NCI-H524 treated with DMSO at 0.1 percent for 48 hours (cell line): ENCODE measurements at places on chromosomes 6 and 20.
A peak's percentile ranks its signal among the peaks of the same experiment; 100 is the strongest.

DNA sequence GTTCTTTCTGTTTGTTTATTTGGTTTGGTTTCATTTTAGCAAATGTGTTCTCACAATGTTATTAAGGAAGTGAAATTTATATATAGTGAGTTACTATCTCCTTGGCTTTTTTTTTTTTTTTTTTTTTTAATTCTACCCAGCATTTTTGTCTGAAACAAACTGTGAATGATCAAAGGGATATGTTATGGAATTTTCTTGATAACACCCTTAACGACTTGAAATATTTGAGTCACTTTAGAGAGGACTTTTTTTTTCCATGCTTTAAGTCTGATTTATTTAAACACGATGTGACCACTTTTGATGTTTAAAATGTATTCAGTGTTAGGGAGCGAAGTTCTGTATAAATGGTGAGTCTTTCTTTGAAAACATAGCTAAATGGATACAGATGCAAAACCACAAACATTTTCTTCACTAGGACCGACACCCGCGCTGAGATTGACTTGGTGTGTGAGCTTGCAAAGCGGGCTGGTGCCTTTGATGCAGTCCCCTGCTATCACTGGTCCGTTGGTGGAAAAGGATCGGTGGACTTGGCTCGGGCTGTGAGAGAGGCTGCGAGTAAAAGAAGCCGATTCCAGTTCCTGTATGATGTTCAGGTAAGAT is 149.7 kb downstream of the MTHFD1L start:
- no peak for DNase-seq

DNA sequence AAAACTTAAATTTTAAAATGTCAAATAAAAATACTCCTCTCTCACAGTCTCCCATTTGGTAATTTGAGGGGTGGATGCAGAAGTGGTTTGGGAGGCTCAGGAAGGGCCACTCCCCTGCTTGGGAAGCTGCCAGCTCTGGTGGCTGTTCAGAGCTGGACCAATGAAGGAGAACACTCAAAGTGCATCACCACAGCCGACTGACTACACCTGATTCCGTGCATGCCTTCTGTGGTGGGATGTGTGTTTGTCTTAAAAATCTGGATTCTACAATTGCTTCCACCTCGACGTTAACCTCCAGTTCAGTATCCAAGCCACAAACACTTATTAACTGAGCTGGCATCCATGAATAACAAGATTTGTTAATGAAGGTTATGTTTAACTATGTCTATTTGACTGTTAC is 137.3 kb downstream of the FOXC1 start:
- DNase-seq: no peak

GRCh38 chr20:62355516-62355877 is 11.6 kb downstream of the LAMA5 start:
- DNase-seq: no peak

DNA sequence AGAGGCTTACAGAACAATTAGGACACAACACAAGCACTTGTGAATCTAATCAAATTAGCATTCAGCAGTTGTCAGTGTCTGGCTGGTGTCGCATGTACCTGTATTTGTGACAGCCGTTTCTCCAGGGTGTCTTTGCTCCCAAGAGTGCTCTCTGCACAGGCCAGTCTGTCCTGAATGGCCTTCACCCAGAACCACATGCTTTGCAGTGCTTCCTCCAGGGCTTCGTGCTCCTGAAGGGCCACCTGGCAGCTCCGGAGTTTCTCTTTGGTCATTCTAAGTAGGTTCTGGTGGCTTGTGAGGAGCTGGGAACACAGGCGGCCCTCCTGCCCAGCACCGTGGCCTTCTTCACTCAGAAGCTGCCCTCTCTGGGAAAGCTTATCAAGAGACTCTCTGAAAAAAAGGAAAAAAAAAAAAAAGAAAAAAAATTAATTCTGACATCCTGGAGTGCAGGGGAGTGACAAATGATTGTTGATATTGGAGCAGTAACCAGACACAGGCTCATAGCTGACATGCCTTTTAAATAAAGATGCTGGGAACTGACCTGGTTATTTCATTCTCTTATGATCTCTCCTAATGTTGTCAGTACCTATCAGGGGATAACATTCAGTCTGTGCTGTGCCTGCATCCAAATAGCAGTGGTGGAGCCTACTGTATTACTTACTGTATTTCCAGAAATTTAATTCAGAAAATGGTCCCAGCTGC is 245.8 kb downstream of the SYNE1 start:
- DNase-seq: no peak

DNA sequence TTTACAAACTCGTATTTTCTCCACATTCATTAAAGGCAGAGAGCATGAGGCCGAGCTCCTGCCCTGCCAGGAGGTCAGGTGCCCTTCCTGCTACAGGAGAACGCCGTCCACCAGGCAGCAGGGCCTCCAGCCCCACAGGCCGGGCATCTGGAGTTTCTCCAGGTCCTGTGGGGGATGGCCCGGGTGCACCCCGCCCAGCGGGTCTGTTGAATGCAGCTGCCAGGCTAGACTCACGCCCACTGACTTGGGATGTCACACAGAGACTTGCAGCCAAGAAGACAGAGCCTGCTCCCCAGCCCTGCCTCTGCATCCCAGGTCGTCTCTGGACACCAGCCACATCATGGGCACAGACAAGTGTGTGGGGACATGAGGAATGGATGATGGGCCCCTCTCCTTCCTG is 376.4 kb downstream of the CDH4 start:
- no peak for DNase-seq

GRCh38 chr6:80214436-80215022 is 108.1 kb downstream of the BCKDHB start:
- DNase-seq: peak; percentile 19

DNA sequence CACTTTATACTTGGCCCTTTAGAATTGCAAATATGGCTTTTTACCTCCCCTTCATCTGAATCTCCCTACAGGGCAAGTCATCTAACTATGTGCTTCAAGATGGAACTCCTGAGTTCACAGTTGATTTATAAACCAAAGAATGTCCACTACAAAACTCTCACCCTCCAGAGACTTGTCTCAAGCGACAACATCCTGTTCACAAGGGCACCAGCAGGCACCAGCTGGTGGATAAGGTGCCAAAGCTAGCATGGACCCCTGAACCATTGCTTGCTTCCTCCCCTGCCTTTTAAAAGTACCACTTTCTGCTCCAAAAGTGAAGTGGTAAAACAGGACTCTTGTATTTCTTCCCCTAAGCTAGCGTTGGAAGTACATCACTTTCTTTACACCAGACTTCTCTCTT is 154.5 kb downstream of the LPA start:
- no peak for DNase-seq

DNA sequence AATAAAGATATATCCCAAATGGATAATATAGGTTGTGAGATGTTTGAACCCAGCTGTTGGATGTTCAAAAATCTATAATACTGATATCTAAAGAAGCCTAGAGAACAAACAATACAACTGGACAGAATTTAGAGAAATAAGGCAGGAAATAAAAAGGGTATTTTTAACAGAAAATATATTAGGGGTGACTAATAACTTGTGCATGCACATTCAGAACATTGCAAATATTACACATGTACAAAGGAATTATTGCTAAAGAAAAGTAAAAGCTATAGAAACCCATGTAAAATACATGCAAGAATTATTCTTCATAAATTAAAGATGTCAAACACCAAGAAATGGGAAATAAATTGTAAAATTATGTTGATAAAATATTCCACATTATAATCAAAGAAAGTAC is 32.7 kb upstream of the HCRTR2 start:
- no peak for DNase-seq

- peak; percentile 38 for DNase-seq
Measured at GRCh38 chr6:68880050-68880813, 245.2 kb downstream of the ADGRB3 start.

DNA sequence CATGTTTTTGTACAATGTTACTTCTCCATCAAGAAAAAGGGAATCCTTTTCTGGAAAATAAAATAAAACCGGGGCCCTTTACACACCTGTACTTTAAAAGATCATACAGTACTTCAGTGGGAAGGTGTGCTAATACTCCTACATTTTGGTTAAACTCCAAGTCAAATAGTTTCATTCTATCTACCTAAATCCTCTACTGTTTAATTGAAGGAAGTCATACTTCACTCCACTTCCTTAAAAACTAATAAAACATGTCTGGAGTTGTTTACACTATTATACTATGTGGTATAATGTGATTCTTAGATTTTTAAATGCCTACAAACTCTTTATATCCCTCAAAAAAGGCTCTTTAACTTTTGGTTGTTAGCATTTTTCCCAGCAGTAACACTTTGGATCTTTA is 18.6 kb upstream of the HBS1L start:
- no peak for DNase-seq

GRCh38 chr20:34675561-34675960 is 1.3 kb downstream of the PIGU start:
- DNase-seq: no peak

GRCh38 chr20:63446216-63447024 is 26.0 kb downstream of the KCNQ2 start:
- DNase-seq: no peak

DNA sequence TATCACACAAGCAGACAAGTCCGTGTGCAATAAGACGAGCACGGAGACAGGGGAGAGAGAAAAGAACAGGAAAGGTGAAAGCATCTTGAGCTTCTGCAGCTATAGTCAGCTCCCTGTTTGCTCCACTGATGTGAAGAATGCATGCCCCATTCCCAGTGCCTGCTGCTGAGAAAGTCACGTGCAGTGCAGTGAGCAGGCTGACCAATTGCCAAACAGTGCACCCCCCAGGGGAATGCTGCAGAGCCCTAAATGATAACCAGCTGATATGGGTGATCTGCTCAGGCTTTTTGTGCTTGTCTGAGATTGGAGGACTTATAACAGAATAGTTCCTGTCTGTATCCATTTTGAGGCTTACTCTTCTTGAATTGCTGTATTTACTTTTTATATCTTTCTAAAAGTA is 121.5 kb downstream of the PACRG start:
- DNase-seq: no peak

DNA sequence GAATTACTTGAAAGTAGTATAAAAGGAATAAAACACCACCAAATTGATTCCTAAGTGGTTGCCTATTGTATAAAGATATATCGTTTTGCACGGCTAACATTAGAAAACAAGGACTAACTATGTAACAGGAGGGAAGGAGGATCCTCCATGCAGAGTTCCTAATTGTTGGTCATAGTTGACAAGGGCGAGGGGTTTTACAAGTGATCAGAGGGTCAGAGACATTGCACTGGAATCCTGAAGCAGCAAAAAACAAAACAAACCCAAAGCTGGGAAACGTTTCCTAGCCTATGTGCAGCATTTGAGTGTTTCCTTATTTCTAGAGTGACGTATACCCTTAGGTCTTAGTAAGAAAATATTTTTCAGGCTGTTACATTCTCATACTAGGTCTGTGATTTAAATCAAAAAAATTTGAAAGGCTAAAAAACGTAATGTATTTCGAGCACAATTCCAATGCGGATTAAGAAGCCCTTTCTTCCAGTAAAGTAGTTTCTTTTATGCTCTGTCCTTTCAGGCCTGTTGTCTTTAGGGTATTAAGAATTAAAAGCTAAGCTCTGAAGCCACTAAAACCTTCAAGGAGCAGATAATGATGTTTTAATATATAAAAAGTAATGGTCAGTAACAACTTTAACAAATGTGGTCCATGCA is 373.8 kb upstream of the MMS22L start:
- DNase-seq: no peak

GRCh38 chr20:45290677-45291355 is 15.8 kb upstream of the RBPJL start:
- DNase-seq: no peak

GRCh38 chr20:44509762-44510161 is 12.1 kb downstream of the SERINC3 start:
- DNase-seq: no peak

- DNase-seq: no peak
Measured at GRCh38 chr6:105258816-105259215, 79.0 kb upstream of the POPDC3 start.

DNA sequence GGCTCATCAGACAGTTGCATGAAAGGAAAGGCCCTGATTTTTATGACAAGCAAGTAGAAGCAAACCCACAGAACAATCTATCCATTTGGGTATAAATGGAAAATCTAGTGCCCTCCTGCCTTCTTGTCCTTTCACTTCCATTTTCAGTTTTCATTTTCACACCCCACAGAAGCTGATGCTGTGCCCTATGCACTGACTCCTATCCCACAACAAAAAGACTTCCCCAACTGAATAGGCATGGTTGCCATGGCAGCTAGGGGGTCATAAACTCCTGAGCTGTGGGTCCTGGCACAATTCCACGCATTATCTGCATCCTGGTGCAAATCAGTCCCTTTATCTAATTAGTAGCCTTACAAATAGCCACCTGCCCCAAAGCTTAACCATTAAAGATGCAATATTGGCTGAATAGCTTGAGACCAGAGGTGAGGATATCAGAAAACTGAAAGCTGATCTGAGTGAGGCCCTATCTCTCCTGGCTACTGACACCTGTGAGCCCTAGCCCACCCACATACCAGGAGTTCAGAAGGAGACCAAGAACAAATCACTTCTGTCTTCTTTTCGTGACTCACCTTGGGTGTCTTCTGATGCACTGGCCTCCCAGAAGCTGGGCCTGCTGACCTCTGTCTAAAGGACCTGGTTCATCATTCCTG is 34.9 kb upstream of the HEY2 start:
- DNase-seq: no peak

DNA sequence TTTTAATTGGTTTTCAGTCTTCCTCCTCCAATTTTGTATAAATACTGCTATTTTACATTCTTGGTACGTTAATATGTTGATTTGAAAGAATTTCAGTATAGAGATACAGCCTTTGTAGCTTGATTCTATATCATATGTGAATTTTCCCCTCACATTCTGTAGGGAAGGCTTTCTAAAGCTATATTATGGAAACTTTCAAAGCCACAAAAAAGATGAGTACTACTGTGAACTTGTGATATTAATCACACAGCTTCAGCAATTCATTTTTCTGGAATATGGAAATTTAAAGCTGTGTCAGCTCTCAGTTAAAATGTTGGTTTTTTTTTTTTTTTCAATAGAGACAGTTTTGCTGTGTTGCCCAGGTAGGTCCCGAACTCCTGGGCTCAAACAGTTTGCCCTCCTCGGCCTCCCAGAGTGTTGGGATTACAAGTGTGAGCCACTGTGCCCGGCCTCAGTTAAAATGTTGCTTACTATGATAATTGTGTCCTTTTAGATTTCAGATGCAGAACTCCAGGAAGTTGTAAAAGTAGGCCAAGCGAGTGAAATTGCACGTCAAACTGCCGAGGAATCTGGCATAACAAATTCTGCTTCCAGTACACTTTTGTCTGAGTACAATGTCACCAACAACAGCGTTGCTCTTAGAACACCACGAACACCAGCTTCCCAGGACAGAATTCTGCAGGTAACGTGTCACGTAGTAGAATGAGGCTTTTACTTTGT is 20.6 kb downstream of the CDC5L start:
- DNase-seq: no peak
